ENCODE measurements at places on chromosomes 1 and 21. TPM values are rescaled to one million over a fixed set of nuclear protein-coding genes. Genes with fewer than 3 reads are reported as not detected.

The TMCC2 gene
- 11.2 TPM for polyA plus RNA-seq

The VCAM1 gene
- 10.5 TPM for polyA plus RNA-seq

The MEX3A gene
- 24.9 TPM for polyA plus RNA-seq

The OR10K1 gene
- 0.10 TPM for polyA plus RNA-seq

The GJB3 gene
- 0.17 TPM for polyA plus RNA-seq

The CCDC17 gene
- 2.0 TPM for polyA plus RNA-seq

The INKA2 gene
- 61.9 TPM for polyA plus RNA-seq

The DNAH14 gene
- 5.7 TPM for polyA plus RNA-seq

The FAM78B gene
- polyA plus RNA-seq: 2.6 TPM
